ENCODE measurements at places on chromosomes 7 and 10.
A peak's percentile ranks its signal among the peaks of the same experiment; 100 is the strongest.

DNA sequence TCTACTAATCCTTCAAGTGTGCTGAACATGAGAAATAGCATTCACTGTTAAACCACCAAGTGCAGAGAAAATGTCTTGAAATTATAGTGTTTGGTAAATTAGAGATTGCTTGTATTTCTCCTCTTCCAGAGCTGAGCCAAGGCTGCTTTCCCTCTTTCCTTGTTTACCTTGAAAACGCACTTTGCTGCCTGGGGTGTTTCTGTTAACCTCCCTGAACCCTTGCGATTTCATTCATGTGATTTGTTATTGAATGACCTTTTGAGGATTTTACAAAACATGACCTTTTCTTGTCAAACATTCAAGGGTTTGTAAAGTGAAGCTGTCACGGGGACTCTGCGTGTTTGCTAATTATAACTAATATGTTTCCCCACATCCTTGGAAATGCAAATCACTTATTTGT lies 169.4 kb downstream of the LRMDA start:
- DNase-seq, result no peak

- DNase-seq, result peak; percentile 74
These were observed 39.9 kb upstream of the TMEM229A start for GRCh38 chr7:124072603-124073309.

GRCh38 chr10:103933557-103934121 lies 15.7 kb upstream of the STN1 start:
- no peak for DNase-seq

- peak; percentile 64 for DNase-seq
These were observed 37.8 kb downstream of the DKK1 start for GRCh38 chr10:52351914-52352330.

GRCh38 chr10:61983255-61983654 lies 81.8 kb downstream of the ARID5B start:
- DNase-seq, result no peak

- DNase-seq, result no peak
These were observed 1074.2 kb upstream of the C7orf33 start for GRCh38 chr7:147516391-147516790.

DNA sequence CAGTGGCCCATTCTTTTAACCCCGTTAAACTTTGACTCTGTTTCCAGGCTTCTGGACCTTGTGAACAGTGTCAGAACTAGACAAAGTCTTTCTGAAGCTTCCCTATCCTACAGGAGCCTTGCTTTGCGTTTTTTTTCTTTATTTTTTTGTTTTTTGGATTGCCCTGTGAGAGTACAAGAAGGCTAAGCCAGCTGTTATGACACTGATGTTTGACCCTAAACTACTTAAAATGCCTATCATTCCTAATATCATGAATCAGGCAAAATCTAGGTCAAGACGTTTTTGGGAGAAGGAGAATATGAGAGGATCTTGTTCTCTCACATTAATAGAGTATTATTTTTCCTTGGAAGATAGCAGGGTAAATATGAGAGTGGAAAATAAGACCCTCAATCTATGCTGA lies 79.8 kb downstream of the EPDR1 start:
- DNase-seq, result peak; percentile 36

DNA sequence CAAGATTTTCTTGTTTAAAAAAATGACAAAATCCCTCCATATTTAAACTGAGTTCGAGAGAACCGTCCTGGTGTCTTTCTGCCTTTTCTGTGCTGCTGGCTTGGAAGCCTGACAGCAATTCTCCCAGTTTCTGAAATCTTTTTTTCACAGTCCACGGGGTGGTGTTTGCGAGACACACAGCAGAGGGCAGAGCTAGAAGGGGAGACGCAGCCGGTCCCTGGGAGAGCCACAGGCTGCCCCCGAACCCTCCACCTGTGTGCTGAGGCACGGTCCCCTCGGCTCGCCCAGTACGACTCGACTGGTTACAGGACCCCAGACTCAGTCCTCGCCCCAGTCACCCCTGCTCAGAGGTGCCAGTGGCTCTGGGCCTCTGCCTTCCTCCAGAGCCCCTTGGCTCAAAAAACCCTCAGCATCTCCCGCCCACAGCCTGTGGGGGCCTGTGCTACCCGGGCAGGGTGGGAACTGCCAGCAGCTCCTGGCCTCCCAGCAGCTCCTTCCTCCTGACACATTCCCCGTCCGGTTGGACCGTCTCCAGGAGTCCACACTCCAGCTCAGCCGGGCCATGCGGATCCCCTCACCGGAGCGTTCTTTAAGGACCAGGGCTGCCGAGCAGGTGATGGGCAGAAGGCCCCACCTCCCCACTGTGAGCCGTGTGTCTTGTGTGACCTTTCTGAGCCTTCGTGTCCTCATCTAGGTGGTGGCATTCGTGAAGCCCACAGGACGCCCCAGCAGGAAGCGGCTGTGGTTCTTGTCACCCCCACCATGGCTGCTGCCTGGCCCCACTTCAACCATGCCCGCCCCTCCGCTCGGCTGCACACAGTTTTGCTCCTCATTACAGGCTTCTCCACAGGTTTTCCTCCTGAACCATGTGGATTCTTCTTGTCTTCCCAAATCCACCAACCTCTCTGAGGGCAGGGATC lies 52.3 kb upstream of the EN2 start:
- DNase-seq, result no peak

DNA sequence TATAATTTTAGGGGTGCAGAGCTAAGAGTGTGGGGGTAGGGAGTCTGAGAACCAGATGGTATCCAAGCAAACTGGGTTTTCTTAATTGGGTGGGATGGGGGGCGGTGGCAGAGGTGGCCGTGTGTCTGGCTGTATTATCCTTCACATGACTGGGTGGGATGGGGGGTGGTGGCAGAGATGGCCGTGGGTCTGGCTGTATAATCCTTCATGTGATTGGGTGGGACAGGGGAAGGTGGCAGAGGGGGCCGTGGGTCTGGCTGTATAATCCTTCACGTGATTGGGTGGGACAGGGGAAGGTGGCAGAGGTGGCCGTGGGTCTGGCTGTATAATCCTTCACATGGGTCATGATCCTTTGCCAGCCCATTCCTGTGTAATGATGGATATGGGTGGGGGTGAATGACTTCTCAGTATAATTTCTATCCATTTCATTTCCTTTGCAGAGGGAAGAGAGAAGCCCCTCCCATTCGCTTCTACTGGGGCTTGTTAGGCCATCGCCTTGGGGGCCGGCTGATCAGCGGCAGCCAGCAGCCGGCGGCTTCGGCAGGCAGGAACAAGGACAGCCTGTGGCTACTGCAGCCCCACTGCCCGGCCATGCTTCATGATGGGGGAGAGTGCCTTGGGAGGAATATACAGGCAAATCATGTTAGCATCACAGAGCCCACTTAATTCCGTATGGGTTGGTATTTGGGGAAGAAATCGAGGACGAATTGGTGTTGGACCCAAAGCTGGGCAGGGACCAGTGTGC lies 179.6 kb upstream of the MKI67 start:
- DNase-seq, result no peak

- DNase-seq, result no peak
These were observed 50.2 kb upstream of the DAGLB start for GRCh38 chr7:6497994-6498393.

- no peak for DNase-seq
These were observed 2.0 kb upstream of the ATRNL1 start for GRCh38 chr10:115091161-115091560.

- DNase-seq, result no peak
These were observed 545.0 kb downstream of the NRG3 start for GRCh38 chr10:82420001-82420400.

- no peak for DNase-seq
These were observed 170.9 kb downstream of the USP6NL start for GRCh38 chr10:11440250-11441150.

- DNase-seq, result no peak
These were observed 204.3 kb downstream of the MBL2 start for GRCh38 chr10:52568309-52568708.

DNA sequence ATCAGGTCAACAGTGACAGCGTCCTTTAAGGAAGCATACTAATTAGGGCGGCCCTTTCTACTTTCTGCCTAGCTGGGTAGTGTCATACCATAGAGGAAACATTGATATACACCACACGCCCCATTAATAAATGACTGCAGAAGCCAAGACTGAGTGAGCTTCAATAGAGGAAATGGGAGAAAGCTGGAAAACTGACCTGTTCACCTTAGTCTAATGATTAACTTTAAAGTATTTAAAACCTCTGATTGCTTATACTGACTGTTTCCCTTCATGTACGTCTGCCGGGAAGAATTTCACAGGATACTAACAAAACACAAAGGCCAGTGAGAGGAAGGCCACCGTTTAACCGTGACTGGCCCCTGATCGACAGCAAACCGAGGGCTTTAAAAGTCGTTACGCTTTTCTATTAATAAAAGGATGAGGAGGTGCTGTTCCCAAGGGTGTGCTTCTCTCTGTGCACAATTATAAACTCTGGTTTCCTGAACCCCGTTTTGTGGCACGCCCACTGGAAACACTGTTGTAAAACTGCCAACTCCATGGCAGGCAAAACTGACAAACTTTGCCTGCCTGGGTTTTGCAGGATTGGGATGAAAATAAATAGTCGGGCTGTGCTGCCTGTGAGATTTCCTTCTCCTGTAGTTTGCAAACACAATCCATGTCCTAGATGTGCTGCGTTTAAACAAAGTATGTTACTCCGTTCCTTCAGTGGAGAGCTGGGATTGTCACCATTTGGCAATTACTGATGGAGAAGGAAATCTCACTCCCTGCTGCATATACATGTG lies 137.6 kb downstream of the NRP1 start:
- no peak for DNase-seq

DNA sequence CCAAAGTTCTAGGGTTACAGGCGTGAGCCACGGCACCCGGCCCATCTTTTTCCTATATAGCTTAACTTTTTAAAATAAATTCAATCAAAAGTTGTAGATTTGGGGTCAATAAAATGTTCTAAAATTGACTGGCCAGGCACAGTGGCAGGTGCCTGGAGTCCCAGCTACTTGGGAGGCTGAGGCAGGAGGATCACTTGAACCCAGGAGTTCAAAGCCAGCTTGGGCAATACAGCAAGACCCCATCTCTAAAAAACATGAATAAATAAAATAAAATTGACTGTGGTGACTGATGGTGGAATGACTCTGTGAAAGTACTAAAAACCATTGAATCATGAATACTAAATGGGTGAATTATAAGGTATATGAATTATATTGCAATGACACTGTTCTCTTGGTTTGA lies 20.8 kb downstream of the P4HA1 start:
- DNase-seq, result no peak

DNA sequence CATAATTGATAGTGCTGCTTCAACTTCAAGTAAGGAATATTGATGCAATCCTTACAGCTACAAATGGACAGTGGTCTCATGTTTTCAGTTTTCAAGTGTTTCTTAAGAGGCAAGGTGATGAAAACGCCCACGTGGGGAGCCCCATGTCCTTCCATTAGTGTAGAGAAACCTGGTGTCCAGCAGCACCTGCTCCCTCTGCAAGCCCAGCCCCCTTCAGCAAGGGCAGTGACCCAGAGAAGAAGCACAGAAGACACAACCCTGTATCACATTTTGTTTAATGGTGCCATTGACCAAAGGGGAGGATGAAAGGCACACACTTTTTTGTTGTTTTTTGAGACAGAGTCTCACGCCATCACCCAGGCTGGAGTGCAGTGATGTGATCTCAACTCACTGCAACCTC lies 143.7 kb downstream of the EGFR start:
- DNase-seq, result no peak

GRCh38 chr10:86657396-86658011 lies 3.2 kb downstream of the OPN4 start:
- DNase-seq, result no peak

GRCh38 chr10:111093741-111094380 lies 17.0 kb downstream of the ADRA2A start:
- peak; percentile 35 for DNase-seq

GRCh38 chr10:17216901-17217395 lies 11.1 kb upstream of the VIM start:
- DNase-seq, result no peak

DNA sequence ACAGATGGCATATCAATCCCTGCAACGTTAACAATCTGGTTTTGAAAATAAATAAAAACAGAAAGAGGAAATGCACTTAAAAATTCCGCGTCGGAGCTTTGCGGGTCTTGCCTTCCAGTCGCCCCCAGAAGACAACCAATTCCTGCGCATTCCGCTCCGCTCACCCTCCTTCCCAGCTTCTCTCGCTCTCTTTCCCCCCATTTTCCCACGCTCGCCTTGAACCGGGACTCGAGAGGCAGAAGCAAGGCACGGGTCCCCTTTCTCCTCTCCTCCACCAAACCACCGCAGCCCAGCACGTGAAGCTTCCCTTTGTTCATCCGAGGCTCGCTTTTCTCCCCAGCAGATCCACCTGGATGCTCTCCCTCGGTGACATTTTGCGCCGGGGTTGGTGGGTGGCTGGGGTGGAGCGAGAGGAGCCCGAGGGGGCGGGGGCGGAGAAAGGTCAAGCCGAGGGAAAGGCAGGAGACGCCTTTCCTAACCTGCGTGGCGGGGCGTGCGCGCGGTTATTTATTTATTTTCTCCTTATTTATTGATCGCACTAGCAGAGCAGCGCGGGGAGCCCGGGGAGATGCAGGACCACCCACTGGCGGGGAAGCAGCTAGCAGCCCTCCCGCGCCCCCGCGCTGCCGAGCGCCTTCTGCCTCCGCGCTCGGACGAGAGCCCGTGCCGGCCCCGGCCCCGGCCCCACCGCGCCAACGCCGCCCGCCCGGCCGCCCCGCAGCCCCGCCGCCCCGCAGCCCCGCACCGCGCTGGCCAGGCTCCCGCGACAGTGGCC lies at the start of gene KCND2:
KCND2 (plus strand) TSS at position 475 of the 775 bp plus-strand sequence.
- DNase-seq, result no peak

DNA sequence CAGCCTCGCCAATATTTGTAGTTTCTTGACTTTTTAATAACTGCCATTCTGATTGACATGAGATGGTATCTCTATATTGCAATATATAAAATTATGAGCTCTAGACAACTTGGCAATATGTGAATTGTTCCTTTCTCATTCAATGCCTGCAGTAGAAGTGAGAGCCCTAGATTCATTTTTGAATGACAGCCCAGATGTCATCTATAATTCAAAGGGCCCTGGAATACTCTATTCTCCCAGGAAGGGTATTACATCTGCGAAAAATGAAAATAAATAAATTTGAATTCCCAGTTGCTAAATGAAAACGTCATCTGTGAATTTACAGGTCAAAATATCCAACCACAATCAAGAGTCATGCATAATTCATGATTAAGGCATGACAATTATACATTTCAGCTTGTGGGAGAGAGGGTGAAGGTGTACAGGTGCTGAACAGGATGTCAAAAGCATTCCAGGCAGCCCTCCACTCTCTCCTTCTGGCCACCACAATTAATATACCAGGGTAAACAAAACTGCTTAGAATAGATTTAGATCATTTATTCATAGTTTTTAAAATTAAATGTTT lies 1147.3 kb downstream of the XPNPEP1 start:
- DNase-seq, result no peak

DNA sequence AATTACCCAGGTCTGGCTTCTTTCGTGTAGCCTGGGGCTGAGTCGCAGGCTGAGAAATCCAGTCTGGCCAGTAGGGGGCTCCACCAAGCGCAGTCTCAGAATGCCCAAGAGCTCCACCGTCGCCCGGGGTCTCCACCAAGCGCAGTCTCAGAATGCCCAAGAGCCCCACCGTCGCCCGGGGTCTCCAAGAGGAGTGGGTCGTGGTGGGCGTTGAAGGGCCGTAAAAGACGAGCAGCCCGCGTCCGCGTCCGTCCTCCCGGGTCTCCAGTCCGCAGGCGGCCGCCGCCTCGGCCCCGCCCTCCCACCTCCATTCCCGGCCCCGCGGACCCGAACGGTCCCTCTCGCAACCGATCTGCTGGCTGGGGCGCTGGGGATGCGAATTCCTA lies 892 bp upstream of the ZYX start:
- peak; percentile 58 for DNase-seq

- no peak for DNase-seq
These were observed 78.7 kb upstream of the SVIL start for GRCh38 chr10:29713450-29713849.

All from astrocyte (in vitro differentiated cells and primary cell).